Stimulated activated CD4-positive, alpha-beta T cell treated with anti-CD3 and anti-CD28 coated beads, Interleukin-2, amount 100 ng/mL, for 4 hours (primary cell): ENCODE measurements at places on chromosomes 13 and 19.

DNA sequence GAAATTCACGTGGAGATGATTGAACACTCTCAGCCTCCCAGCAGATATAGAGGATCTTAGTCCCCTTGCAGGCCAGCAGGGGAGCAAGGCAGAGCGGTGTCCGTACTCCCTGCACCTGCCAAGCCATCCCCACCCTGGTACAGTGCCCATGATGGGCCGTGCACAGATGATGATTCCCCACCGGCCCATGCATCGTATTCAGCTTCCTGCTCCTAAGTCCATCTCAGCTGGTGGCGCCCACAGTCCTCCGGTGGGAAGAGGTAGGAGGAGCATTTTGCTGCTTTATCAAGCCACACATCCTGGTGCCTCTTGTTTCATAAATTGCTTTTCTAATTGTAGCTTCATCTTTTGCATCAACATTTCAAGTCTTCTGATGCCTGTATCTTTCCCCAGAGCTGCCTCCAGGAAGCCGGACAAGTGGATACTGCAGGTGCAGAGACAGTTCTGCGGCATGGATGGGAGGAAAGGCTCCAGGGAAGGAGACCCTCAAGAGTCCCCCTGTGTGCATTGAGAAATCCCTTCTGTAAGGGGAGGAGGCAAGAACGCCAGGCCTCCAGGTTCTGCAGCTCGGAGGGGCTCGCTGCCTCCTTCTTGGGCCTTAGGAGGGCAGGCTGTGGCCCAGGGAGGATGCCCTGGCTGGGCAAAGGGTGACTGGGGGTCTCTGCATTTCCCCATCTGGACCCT lies 55.3 kb downstream of the F2RL3 start:
- no peak for DNase-seq

DNA sequence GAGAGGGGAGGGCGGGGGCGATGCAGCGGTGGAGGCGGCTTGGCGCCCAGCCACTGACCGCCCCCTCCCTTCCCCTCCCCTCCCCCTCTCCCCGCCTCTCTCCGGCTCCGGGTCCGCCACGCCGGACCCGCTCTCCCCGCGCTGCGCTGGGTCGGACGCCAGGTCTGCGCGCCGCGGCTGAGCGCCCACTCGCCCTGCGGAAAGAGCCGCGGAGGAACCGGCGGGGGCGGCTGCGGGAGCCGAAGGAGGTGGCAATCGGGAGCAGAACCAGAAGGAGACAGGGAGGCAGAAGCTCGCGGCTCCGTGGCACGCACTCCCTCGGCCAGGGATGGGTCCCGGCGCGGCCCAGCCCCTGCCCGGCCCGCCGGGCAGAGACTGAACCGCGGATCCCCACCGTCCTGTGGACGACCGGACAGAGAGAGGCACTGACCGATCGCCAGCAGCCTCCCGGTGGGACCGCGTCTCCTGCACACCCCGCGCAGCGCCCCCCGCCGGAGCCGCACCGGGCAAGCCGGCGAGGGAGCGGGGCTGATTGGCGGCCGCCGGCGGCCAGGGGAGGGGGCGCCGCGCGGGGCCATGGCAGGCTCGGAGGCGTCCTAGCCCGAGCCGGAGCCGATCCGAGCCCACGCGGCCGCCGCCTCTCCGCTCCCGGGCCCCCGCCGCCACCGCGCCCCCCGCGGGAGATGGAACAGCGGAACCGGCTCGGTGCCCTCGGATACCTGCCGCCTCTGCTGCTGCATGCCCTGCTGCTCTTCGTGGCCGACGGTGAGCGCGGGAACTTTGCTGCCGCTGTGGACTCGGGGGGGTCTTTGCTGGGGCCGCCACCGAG lies at the start of gene VSTM2B:
VSTM2B (plus strand) TSS at position 94 of the 829 bp plus-strand sequence; CDS start at position 684, 590 bp downstream.
- no peak for DNase-seq

DNA sequence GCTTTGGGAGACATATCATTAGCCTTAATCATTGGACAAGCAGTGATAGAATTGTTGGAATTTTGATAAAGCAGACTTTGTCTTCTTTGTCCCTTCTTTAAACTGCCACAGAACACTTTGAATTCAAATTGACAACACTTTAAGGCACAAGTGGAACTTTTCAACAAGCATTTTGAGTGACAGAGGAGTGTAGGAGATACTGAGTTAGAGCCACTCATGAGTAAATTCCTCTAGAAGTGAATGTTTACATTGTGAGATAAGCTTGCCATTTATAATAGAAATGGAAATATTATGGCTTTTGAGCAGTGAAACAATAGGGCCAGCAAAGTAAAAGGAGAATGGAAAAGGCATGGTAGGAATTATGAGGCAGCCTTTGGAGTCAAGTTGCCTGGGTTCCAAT lies 515.8 kb downstream of the SLITRK6 start:
- no peak for DNase-seq

- DNase-seq = no peak
These were observed 9.2 kb downstream of the CCDC8 start for GRCh38 chr19:46404055-46404752.

- DNase-seq = no peak
These were observed 16.6 kb upstream of the RCBTB1 start for GRCh38 chr13:49602005-49602404.

DNA sequence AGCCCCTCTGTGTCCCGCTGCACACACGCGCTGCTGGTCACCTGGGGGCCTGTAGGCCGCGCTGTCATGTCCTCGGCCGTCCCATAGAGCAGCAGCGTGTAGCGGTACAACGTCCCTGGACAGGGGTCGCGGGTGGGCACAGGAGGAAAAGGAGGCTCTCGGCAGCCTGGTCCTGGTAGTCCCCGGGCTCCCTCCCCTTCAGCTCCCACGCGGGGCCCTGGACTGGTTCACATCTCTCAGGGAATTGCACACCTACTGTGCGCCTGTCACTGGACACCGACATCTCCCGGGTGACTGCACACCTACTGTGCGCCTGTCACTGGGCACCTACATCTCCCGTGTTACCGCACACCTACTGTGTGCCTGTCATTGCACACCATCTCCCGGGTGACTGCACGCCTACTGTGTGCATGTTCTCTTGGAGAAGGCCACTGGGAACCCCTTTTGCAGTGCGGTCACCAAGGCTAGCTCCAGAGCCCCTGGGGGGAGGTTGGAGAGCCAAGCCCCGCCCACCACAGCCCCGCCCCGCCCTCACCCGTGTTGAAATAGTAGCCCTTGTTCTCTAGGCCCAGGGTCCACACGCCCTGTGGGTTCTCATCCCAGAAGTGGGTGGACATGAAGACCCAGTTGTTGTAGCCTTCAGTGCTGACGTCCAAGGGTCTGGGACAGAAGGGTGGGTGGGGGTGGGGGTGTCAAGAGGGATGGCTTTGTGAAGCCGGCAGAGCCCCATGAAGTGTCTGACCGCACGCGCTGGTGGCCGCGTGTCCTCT lies 3.5 kb upstream of the C19orf25 start:
- DNase-seq = no peak

DNA sequence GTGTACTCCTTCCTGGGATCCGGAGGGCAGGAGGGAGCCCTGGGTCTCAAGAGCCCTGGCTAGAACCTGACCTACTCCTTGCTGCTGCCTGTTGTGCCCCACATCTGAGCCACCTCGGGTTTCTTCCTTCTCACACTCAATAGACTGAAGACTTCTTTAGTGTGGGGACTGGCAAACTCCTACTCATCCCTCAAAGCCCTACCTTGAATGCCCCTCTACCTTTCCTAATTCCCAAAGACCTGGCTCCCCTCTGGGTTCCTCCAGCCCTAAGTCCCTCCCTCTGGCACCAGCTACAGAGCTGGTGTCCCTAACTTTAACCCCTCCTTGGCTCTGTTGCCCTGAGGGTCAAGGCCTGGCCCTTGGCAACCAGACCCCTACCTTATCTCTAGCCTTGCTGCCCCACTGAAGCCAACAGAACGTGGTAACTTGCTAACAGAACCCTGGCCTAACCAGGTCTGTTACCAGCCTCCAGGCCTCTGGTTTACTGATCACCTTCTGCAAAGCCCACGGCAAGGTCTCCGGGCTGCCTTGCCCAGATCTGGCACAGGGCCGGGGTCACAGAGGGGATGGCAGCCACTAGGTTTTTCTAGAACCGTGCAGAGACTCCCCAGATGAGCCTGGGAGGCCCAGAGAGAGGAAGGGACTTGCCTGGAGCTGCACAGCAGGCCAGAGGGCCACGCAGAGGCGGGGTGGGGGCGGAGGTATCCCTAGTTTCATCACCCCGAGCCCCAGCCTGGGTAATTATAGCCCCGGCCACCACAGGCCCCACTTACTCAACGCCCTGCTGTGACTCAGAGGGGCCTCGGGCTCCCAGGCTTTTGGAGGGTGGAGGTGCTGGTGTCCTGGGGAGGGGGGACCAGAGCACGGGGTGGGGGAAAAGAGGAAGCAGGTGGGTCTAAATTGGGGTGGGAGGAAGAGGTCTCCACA lies 15.3 kb downstream of the ZBTB7A start:
- no peak for DNase-seq

GRCh38 chr19:51478381-51479234 lies at the start of gene CEACAM18:
CEACAM18 (plus strand) TSS chr19:51478539.
- no peak for DNase-seq

DNA sequence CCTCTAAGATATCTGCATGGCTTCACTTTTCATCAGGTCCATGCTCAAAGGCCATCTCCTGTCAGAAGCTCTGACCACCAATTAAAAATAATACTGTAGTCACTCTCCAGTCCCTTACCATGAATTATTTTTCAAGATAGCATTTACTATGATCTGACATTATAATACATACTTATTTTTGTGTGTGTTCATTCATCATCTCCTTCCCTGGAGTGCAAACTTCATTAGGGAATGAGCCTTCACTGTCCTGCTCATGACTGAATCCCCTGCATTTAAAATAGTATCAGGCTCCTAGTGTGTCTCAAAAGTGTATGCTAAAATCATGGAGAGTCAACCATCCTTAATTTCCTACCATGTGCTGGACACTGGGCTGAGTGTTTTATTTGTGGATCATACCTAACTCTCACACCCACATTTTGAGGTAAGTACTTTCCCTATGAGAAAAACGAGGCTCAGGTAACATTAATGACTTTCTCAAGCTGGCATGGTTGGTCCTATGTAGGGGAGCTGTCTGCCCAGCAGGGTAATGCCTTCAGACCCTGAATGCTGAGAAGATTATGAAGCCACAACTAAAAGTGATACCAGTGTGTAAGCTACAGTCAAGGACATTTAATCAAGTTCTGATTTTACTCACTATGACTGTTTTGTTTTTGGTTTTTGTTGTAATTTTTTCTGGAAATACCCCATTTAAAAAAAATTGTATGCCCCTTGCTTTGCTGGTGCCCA lies 16.3 kb downstream of the PLA2G4C start:
- DNase-seq = no peak

- DNase-seq = no peak
These were observed 4.4 kb downstream of the ZIC2 start for GRCh38 chr13:99985886-99986527.

DNA sequence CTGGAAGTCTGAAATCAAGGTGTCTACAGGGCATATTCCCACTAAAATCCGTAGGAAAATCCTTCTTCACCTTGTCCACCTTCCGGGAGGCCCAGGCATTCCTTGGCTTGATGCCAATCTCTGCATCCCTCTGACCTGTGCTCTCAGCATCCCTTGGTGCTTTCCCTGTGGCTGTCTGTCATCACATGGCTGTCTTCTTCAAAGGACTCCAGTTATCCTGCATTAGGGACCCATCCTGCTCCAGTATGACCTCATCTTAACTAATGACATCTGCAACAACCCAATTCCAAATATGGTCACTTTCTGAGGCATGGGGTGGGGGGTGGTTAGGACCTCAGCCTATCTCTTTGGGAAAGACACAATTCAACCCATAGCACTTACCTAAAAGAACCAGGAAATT lies 423.8 kb downstream of the IRS2 start:
- no peak for DNase-seq

GRCh38 chr13:53941588-53942190 lies 913.1 kb downstream of the OLFM4 start:
- DNase-seq = no peak

GRCh38 chr13:28744656-28745055 lies 25.9 kb upstream of the SLC46A3 start:
- DNase-seq = no peak

DNA sequence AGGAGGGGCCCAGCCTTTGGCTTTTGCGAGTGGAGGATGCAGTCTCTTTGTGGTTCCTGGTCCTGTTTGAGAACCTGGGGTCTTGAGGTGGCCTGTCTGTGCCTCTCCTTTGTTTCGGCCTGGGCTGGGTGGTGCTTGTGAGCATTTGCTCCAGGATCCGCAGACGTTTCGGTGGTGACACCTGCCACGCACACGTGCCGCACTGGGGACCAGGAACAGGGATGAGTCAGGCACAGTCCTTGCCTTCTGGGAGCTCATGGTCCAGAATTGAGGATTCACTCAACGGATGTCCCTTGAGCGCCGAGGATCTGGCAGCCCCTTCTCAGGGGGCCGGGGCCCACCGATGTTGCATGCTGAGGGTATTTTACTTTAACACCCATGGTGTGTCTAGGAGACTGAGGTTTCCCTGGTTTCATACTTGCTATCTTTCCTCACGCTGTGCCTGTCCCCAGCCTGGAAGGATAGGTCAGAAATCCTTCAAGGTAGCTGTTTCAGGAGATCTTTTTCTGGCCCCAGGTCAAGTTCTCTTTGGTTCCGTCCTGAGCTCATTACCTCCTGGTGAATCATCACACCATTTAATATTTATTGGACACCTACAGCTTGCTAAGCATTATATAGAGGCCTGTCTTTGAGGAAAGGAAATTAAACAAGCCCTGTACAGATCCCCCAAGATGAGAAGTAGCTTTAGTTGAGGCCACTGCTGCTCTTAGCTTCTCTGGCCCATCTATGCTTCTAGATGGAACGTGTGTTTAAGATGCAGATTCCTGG lies 5.1 kb downstream of the HDGFL2 start:
- no peak for DNase-seq

GRCh38 chr19:38290631-38291147 lies 13.4 kb upstream of the C19orf33 start:
- no peak for DNase-seq

GRCh38 chr13:71797517-71797916 lies 69.5 kb downstream of the DACH1 start:
- DNase-seq = no peak

DNA sequence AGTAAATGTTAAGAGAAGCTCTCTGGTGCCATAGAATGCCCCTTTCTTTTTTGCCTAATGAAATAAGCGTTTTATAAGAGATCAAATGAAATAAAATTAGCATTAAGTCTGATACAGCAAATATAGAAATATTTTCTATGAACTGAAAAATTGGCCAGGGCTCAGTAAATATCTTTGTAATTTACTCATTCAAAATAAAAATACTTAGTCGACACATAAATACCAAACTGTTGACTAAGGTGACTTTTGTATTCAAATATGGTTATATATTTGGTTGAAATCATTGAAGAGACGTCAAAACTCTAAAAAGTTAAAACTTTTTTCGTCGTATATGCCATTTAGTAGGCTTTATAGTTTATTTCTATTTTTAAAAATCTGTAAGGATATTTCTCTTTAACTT lies 25.6 kb downstream of the IPO5 start:
- DNase-seq = no peak

DNA sequence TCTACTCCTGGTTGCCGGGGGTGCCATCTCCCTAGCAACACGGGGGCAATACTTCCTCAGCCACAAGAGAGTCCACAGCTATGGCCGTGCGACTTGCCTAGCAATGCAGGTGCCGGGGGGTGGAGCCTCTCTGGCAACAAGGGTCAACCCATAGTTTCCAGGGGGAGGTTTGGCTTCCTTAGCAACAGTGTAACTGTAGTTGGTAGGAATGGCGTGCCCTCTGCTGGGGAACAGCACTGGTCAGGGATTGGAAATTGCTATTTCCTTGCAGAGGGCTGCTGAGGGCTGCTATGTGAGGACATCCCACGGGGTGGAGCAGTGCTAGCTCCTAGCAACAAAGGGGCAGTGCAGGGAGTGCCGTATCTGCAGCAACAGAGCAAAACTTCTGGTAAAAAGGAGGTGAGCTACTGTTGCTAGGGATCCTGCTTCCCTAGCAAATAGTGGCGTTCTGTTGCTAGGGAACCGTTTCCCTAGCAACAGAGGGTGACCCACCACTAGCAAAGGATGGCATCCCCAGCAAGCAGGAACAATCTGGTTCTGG lies 7.0 kb upstream of the TMC4 start:
- no peak for DNase-seq
